DMS79 treated with DMSO at 0.1 percent for 48 hours (cell line): ENCODE measurements at places on chromosomes 7 and 10.
A peak's percentile ranks its signal among the peaks of the same experiment; 100 is the strongest.

DNA sequence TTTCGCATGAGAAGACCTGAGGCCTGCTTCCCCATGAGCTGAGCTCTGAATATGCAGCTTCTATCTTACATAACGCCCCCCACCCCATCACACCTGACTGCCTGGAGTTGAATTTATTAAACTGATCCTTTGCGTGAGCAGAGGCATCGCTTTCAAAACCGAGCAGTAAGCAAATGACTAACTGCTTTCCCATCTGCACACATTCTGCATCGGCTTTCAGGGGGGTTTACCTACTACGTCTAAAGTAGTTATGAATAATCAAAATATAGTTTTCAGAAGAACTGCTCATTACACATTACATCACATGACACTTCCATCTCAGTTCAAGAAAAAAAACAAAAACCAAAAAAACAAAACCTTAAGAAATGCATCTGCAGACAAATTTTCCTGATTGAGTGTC lies 54.7 kb upstream of the EGR2 start:
- DNase-seq = no peak

DNA sequence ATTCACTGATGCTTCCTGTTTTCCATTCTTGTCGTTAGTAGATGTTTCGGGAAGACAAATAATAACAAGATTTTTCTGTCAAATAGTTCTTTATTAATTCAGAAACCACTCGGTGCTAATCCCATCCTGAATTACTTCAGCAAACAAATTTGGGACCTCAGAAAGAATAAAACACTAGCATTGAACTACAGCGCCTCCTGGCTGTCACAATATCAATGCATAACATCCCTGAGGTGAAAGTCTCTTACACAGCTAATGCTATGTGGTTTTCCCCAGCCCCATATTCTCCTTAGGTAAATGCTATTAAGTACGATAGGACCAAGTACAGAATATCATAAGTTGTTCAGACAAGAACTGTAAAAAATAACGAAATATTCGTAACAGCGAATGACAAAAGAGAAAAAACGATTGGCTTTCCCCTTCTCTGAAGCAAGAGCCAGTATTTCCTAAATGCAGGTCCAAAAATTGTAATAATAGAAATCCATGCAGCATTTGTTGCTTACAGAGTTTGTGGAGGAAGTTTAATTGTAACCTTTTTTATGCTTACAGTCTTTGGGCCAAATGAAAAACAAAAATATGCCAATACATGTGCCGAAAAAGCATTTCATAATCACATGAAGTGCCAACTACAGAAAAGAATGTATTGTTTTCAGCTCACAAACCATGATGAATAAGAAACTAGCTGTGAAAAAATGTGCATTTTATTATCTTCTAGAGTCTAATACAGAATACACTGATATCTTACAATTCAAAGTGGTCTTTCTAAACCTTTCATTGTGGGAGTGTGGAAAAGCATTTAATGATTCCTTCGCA lies 47.3 kb downstream of the MYPN start:
- DNase-seq = peak; percentile 0

- DNase-seq = no peak
These were observed 1.4 kb upstream of the KLF6 start for GRCh38 chr10:3786295-3787015.

DNA sequence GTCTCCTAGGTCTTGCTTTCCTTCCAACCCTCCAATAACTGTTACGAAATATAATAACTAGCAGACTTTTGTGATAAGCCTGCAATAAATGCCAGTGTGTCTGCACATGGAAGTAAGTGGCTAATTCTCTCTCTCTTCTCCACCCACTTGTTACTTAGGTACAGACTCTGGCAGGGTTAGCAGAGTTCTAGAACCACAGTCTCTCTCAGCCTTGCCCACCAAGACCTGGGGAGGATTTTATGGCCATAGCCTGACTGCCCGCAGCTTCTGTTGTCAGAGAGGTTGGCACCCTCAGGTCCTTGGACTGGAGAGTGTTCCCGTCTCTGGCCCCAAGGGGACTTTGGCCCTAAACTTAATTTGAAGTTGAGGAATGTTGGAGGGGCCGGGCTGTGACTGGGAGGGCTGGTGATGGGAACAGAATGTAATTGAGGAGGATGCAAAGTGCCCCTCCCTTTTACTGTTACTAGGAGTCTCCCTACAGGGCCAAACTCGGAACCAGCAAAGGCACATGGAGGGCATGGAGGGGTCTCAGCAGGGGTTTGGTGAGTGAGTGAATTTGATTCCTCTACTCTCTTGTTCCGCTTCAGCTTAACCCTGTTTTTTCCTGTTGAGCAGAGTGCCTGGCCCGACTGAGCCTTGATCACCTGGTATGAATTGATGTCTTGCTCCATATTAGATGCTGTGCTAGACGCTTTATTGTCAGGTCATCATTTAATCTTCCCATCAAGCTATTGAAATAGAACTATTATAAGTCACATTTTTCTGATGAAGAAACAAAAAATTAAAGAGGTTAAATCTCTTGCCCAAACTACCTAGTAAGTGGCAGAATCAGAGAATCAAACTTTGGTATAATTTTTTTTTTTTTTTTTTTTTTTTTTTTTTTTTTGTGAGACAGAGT lies 37.0 kb upstream of the LCOR start:
- DNase-seq = no peak

DNA sequence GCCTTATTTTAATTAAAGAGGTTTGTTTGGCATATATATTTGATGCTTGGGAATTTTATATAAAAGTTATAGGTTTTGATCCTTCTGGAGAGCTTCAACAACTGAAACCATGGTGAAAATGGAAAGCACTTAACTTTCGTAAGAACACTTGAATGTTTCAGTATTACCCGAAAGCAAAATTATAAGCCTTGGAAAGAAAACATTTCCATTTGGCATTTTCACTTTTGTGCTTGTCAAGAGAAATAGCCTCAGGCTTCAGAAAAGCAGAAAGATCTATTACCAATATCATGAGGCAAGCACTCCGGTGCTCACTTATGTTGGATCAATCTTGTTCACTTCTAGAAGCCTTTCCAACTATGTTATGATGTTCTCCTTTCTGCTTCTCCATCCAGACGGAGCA lies 256.0 kb downstream of the TRIL start:
- DNase-seq = no peak
